GM12892 (cell line): ENCODE measurements at places on chromosomes 7 and 10.

- no peak for DNase-seq
These were observed 292.7 kb downstream of the EXOC4 start for GRCh38 chr7:133545618-133546017.

DNA sequence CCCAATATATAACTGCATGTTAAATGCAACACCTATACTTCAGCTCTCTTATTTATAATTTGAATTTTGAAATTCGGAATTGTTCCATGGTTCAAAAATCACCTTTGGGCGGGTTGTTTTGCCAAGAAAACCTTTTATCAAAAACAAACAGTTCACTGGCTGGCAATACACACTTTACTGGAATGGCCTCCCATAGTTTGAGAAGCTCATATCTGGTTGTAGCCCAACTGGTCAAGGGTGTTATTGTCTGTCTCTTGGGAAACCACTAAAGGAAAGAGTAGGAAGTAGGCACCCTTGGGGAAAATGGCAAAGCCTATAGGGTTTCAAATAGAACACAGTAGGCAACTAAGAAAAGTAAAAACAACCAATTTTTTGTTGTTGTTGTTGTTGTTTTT, 117.9 kb downstream of the HIPK2 start:
- DNase-seq: no peak

DNA sequence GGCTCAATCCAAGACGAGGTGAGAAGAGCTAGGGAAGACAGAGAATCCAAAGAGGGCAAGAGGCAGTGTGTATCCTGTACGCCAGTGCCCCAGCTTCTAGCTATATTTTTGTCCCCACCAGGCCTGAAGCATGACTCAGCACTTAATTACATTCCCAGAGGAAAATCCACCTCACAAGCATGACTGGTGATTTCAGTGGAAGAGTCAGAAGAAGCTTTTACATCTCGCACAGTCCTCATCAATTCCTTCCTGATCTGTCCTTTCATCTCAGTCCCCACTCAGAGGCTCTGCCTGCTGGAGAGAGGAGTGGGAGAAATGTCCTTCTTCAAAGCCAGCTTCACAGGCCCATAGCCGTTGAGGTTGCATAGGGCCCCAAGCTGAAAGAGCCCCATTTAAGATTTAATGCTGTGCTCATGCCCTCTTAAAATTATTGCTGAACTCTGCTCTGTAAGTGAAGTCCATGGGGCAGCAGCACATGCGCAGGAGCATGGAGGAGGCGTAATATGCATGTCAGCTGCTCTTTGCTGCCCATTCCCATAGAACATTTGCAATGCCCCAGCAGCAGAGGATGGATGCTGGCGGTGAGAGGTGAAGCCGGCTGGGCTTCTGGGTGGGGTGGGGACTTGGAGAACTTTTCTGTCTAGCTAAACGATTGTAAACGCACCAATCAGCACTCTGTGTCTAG, 39.0 kb upstream of the AOAH start:
- DNase-seq: no peak

GRCh38 chr10:124949543-124949942, 7.6 kb downstream of the ZRANB1 start:
- no peak for DNase-seq

DNA sequence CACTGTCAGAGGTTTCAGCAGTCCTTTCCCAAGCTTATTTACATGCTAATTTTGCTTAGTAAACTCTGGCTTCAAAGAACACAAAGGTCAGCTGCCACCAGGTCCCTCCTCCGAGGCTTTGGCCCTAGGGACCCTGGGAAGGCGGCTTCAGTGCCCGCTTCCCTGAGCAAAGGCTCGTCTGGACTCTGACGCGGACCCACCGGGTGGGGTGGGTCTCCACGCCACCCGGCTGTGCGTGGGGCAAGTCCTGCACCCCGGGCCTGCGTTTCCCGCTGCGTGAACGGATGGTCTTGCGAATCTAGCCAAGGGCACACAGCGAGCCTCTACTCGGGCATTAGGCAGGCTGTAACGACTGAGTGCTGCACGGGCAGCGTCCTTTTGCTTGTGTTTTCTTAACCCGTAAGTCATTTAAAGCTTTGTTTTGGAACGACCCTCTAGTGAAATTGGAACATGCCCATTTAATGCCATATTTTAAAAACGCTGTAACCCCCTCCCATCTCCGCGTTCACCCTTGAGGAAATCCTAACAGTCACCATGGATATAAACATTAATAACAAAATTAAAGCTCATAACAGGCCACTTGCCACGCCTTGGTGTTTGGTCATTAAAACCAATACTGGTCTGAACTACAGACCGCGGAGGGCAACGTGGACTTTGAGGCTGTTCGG, 828 bp downstream of the BNIP3 start:
- DNase-seq: no peak
